M059J (cell line): ENCODE measurements at places on chromosomes 1 and 21. TPM values are rescaled to one million over a fixed set of nuclear protein-coding genes. Genes with fewer than 3 reads are reported as not detected.

DNA sequence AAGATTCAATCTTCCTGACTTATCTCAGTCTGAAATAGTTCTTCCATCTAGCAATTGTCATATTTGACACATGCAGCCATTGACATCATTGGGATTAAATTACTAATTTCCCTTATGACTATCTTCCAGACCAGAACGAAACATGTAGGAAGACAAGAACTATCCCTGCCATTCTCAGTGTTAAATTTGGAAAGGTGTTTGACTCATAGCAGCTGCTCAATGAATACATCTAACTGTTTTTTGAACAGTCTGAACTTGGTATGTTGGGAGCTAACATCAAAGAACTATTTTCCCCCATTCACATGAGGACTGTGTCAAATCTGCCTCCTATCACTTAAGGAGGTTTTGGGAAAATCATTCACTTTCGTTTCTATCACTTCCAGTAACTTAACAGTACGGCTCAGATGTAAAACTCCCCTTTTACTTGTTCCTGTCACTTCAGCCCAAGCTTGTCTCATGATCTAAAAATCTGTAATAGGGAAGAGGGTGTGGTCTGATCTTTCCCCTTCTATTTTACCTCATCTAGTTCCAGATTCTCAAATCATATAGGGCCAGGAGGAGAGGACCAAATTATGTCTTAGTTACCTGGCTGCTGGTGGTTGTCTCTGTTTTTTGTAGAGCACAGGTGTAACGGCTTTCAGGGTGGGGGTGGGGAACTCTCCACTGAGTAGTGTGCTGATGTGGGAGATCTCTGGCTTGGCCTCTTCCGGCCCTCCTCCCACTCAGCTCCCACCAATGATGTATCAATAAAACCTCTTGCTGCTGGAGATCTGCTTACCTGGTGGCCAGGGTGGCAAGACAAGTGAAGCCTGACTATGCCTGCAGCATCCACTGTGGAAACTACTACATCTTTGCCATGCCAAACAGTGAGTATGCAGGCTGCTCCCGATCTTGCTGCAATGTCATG is 26.2 kb upstream of the SLAMF1 start:
- no peak for DNase-seq

DNA sequence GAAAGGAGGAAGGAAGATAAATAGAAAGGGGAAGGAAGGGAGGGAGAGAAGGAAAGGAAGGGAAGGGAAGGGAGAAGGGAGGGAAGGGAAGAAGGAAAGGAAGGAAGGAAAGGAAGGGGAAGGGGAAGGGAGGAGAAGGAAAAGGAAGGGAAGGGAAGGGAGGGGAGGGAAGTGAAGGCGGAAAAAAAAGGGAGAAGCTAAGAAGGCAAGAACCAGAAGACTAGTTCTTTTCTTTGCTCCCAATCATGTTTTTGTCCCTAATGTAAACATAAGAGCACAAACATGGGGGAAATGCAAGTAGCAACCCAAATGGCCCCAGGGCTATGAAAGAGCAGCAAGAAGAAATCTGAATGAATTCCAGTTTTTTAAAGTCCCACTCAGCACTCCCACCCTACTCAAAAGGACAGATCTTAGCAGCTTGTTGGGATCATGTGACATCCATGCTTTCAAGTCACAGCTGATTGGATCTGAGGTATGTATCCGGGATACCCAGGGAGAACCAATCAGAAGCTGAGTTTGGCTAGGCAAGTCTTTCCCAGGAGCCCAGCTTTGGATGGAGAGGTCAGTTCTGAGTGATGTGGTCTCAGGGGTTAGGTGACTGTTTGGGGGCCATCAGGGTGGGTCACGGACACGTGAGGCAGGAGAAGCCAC is 24.2 kb upstream of the FHAD1 start:
- no peak for DNase-seq

DNA sequence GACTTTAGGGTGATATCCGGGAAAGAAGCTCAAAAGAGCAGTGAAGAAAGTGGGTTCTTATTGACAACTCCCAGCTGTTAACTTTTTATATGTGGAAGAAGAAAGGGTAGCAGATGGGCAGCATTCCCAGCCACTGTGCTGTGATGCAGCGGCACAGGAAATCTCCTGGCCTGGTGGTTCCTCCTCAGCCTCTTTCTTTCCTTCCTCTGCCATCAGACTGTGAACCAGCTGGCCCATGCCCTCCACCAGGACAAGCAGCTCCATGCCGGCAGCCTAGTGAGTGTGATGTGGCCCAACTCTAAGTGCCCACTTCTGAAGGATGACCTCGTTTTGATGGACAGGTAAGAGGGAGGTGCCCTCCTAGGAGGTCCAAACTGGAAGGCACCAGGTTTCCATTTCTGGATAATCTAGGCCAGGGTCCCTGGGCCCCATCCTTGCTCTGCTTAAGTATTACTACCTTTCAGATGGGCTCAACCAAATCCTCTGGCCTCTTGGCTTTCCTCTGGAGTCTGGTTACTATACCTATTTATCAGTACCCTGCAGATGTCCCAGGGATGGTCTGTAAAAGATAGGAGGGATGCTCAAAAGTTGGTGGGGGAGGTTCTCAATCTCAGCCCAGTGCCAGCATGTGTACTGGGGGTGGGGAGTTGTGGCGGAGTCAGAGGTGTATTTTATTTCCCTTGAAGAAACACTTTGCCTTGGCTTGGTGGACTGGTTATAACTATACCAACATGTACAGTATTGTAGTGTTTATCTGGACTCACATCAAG is 17.0 kb downstream of the MFN2 start:
- DNase-seq = no peak

NBPF4 gene
- total RNA-seq = not detected in 2 replicates

FCGR3A gene
- not detected in 2 replicates for total RNA-seq
